Stimulated activated CD4-positive, alpha-beta T cell treated with anti-CD3 and anti-CD28 coated beads, Interleukin-1b, Interleukin-23, amount 100 ng/mL, for 48 hours (primary cell): ENCODE measurements at places on chromosomes 2 and 18.

- no peak for DNase-seq
Measured at GRCh38 chr2:240203788-240204270, 63.4 kb upstream of the OTOS start.

DNA sequence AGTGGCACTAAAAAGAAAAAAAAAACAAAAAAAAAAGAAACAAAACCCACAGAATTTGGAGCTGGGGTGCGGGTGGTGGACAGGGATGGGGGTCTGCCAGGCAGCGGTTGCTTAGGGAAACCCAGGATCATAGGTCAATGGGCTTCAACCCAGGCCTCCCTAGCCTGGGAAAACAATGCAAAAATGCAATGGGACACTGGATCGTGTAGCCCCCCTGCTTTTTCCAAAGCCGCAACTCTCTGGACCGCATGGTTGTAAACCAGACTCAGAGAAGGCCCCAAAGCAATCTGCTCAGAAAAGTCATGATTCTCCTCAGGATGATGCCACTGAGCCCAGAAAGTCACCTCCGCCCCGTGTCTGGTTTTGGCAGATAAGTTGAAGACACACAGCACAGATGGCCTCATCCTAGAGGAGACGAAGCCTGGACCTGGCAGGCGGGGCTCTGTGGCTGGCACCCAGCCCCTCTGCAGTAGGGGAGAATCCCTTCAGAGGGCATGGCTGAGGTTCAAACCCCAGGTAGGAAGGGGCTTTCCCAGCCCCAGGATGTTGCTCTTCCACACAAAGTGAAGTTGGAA is 5.1 kb downstream of the DLX2 start:
- DNase-seq, result no peak

DNA sequence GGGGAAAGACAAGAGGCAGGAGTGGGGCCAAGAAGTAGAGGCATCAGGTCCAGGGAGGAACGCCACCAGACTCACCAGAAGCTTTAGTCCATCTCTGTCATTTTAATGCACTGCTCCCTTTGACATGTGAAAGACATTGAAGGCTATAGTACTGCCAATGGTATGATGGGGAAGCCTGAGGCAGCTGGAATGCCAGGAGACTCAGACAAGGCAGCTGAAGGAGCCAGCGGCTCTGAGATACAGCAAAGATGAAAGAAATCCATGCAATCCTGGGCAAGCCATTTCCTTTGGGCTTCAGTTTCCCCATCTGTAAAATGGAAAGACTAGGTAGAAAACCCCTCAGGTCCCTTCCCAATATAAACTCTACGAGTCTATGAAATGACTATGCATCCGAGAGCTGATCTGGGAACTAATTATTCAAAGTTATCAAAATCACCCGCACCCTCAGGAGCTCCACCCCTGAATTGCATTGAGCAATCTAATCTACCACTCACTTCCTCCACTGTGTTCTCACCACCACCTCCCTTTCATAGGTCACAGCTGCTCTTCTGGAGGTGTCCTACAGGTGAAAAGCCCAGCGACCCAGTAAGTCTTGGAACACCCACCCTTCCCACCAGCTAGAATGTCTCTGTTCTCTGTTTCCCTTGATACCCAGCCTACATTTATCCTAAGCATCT is 3.1 kb downstream of the CXCR2 start:
- DNase-seq, result no peak

GRCh38 chr2:120468136-120468535 is 122.2 kb downstream of the INHBB start:
- DNase-seq, result no peak

DNA sequence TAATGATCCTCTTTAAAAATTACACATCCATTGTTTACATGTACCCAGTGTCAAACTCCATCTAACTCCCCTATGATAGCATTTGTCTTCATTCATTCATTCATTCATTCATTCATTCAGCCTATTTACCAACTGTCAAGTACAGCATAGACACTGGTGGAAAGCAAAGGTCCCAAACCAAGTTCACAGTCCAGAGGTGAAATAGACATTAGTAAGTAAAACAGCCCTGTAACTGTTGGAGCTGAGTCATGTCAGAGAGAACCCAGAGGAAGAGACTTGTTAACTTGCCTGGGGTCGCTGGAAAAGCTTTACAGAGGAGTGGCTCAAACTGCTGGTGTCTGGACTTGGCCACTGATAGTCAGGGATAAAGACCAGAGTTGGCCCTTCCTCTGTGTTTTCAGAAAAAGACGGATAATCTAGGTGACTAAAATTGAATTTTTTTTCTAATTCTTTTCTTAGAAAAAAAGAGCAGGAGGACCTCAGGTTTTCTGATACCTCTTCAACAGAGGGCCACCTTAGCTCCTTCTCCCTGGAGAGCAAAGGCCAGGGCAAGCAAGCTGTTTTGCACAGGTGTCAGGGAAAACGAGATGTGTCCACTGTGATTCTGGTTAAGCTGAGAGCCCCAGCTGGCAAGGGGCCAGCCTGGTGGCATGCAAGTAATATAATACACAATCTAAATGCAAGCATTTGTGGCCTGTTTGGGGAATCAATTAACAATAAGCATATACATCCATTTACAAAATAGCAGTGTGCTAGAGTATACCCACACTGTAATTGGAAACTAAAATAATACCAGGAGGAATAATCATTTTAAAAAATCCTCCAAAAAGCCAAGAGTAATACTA is 96.7 kb upstream of the SLC14A2 start:
- no peak for DNase-seq

GRCh38 chr2:215171151-215171550 is 32.7 kb upstream of the ABCA12 start:
- DNase-seq, result no peak

DNA sequence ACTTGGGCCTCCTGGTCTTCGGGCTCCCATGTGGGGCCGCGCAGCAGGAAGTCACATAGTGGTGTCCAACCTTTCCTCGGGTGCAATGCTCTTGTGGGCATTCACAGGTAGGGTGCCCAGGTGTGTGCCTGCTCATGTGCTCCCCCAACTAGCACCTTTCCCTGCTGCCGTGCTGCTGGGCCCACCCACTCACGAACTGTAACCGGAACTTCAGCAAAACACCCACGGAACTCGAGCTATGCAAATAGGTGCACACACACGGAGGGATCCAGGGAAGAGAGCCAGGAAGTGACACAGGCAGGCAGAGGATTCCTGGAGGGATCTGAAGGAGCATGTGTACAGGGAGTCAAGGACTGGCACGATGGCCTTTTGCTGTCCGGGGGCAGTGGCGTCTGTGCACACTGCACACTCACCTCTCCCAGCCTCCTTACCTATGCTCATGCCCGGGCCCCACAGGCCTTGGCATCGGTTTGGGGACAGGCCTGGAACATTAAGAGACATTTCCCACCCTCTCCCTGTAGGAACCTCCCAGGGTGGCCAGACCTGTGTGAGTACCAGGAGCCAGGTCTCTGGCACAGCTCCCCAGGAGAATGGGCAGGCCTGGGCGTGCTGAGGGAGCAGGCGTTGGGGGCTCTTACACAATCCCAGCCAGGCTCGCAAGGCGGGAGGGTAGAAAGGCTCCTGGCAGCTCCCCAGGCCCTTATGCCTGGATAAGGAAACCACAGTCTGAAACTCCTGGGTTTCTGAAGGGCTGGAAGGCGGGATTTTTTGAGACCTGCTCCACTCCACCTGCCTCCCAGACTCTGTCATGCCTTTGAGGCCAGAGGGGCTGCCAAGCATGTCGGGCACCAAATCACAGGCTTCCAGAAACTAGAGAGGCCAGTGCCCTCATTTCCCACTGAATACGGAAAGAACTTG is 6.6 kb upstream of the PTMA start:
- DNase-seq, result no peak

DNA sequence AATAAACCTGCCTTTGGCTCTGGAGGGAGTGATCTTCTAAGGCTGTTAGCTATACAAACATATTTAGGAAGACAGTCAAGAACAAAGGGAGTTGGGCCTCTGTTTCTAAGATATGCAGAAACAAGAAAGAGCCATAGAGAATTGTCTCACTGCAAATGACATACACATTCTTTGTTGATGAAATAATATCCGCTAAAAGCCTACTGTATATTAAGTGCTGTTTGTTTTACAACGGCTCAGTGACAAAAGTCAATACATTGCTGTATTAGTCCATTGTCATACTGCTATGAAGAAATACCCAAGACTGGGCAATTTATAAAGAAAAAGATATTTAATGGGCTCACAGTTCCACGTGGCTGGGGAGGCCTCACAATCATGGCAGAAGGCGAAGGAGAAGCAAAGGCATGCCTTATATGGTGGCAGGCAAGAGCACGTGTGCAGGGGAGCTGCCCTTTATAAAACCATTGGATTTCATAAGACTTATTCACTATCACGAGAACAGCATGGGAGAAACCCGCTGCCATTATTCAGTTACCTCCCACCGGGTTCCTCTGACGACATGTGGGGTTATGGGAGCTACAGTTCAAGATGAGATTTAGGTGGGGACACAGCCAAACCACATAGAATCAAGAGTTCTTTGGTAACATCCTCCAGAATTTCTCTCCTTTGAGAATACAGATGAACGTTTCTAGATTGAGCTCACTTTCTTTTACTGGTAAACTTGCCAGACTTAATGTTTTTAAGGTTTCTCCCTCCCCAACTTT is 157.8 kb downstream of the PIK3C3 start:
- DNase-seq, result no peak

- DNase-seq, result peak; percentile 41
Measured at GRCh38 chr18:63016270-63016669, 300.9 kb downstream of the PHLPP1 start.

DNA sequence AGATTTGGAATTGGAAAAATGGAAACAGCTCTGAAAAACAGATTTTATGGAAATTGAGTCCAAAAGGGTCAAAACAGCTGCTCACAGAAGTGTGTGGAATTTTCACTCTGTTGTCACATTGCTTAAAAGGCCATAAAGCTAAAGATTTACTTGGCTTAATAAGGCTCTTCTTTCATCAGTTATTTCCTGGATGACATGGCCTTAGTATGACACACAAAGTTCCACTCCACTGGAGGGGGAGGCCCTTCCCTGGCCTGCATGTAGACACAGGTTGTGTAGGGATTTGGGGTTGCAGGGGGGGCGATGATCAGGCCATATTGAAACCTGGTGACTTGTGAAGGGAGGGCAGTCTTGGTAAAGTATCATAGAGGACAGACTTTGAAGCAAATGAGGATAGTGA is 34.0 kb downstream of the TMEM185B start:
- DNase-seq, result no peak

GRCh38 chr2:218465987-218466633 is 47.2 kb downstream of the VIL1 start:
- no peak for DNase-seq

GRCh38 chr2:3168230-3168891 is 209.3 kb downstream of the EIPR1 start:
- no peak for DNase-seq

GRCh38 chr2:236176417-236176816 is 8.2 kb upstream of the GBX2 start:
- no peak for DNase-seq

DNA sequence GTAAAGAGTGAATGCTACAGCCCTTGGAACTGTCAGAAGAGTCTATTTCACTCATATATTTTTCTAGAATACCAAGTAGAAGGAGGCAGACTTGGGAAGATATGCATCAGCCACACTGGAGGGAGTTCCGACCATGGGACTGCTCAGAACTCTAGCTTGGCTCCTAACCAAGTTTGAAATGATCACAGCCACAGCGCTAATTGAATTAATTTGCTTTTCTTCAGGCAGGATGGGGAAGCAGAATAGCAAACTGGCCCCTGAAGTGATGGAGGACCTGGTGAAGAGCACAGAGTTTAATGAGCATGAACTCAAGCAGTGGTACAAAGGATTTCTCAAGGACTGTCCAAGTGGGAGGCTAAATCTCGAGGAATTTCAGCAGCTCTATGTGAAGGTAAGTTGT is 51.4 kb downstream of the VSNL1 start:
- no peak for DNase-seq

- no peak for DNase-seq
Measured at GRCh38 chr18:45998244-45998643, 31.1 kb upstream of the EPG5 start.

- DNase-seq, result no peak
Measured at GRCh38 chr2:150639383-150639782, 151.9 kb upstream of the RND3 start.

GRCh38 chr2:30662268-30663131 is 144.7 kb downstream of the CAPN13 start:
- DNase-seq, result no peak

DNA sequence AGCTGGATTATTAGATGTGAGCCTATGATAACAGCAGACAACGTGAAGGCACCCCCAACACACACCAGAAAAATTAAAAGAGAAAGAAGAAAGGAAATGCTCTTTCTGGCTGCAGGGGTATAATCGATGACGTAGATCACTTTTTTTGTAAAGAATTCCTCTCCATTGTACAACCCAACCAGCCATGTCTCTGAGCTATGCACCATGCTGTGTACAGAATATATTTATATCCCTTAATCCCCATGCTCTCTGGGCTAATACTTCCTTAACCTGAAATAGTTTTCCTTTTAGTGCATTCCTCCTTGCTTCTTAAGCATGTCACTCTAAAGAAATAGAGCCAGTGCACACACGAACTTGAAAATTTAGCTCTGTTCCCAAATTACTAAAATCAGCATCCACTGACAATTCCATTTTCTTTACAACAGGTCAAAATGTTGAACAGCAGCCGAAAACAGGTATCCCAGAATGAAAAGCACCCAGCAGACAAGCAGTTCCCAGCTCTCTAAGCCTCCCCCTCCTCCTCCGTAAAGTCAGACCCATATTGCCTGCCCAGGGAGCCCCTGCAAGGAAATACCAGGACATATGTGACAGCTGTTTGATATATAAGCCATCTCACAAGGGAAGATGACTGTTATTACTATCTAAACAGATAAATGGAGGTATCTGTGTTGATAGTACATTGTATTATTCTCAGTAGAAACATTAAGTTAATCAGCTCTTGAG is 247.4 kb upstream of the RAB6C start:
- no peak for DNase-seq

DNA sequence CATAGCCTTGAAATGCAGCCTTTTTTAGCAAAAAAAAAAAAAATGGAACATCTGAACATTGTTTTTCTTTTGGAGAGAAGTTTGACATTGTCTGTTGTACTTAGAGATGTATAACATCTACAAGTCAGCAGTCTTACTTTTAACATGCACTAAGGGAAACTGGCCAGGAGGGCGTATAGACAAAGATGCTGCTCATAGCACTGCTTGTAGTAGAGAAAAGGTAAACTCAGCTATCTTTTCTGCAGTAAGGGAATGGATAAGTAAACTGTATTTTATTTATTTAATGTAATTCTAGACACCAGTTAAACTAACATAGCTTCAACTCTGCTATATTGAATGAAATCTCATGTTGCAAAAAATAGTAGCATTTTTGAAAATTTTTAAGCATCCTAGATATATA is 489.6 kb downstream of the PTPRM start:
- no peak for DNase-seq

DNA sequence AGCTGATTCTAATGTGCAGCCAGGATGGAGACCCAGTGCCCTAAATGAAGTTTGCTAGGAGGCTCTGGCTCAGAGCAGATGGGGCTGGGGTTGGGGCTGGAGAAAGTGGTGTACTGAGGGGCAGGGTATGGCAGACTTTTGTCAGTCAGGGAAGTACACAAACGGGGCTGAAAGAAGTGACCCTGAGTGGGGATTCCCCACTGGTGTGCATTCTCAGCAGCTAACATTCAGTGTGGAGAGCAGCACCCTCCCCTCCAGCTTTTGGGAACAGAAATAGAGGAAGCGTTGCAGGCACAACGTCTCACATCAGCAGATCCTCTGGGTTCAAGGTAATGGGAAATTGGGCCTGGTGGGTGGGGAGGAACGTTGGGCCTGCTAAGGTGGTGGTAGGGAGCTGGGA is 89.1 kb upstream of the GCFC2 start:
- DNase-seq, result no peak
